ENCODE measurements at places on chromosomes 11 and 22. TPM values are rescaled to one million over a fixed set of nuclear protein-coding genes. Genes with fewer than 3 reads are reported as not detected.

DNA sequence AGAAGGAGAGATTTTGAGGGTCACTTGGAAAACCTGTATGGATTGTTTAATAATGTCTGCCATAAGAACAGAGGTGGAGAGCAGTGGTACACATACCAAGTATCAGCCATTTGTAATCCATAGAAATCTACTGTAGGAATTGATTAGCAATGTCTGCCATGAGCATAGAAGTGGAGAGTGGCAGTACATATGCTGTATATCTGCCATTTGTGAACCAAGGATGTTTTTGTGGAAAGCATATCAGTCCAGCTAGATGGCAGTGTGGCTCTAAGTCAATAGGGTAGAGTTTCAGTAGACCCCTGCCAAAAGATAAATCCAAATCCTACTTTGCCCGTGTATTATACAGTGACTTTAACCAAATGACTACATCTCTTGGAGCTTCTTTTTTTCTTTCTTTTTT lies 82.9 kb upstream of the SEZ6L start:
- H3K36me3 ChIP-seq, result no peaks in the 10 kb centered on the region
- no peaks in the 10 kb centered on the region for H3K4me1 ChIP-seq
- H3K27me3 ChIP-seq, result no peaks in the 10 kb centered on the region
- no peak overlapping the region for H3K27ac ChIP-seq

DNA sequence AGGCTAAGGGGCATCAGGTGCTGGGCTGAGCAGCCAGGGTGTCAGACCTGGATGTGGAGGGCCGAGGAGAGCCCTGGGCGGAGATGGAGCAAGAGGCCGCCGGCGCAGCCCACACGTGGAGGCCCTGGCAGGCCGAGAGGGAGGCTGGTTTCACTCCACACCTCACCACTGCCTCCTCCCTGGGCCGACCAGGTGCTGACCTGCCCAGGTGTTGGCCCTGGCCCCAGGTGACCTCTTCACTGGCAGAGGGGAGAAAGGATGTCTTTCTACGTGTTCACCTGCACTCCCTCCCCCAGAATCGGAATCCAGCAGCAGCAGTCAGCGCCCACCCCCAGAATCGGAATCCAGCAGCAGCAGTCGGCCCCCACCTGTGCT lies 781 bp downstream of the ANO9 start:
- peak overlapping the region; percentile 56 for H3K4me3 ChIP-seq
- no peaks in the 10 kb centered on the region for H3K27me3 ChIP-seq
- DNase-seq, result no peak
- no peaks in the 10 kb centered on the region for H3K36me3 ChIP-seq

- H3K4me1 ChIP-seq, result peaks cover 8% of the 10 kb centered on the region
- peak; percentile 80 for DNase-seq
- H3K4me3 ChIP-seq, result no peak overlapping the region
- peaks cover 16% of the 10 kb centered on the region for H3K36me3 ChIP-seq
- peak overlapping the region; percentile 74 for H3K27ac ChIP-seq
Measured at GRCh38 chr11:65078151-65078550, 5.7 kb downstream of the CDCA5 start.

GRCh38 chr22:29095459-29095858 lies 22.6 kb downstream of the KREMEN1 start:
- H3K4me3 ChIP-seq, result no peak overlapping the region
- H3K4me1 ChIP-seq, result peaks cover 23% of the 10 kb centered on the region
- no peak for DNase-seq

RTN4R gene
- 33.4 TPM for total RNA-seq

DNA sequence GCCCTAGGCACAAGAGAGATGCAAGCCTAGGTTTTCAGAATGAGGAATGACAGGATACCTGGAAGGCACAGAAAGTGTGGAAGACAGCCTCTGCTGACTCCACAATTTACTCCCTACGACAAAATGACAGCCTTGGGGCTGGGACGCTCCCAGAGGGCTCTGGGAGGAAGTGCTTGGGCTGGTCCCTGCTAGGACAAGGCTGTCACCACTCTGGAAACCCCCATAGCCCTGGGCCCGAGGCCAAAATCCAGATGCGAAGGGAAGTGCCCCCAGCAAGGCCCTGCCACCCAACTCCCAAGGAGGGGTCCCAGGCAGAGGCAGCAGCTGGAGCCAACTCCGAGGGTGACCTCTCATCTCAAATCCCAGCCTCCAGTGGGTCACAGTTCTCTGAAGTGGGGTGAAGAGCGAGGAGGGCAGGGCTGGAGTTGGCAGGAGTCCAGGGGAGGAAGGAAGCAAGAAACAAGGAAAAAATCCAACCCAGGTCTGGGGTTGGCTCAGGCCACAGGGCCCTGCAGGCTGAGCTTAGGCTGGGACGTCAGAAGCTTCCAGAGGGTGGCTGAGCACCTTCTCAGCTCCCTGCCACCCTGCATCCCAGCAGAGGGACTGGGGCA lies 6.3 kb upstream of the CDC42EP2 start:
- H3K4me1 ChIP-seq, result peaks cover 10% of the 10 kb centered on the region
- H3K4me3 ChIP-seq, result no peak overlapping the region
- peaks cover 6% of the 10 kb centered on the region for H3K27me3 ChIP-seq
- DNase-seq, result no peak

All from GM23338 (cell line).